ENCODE measurements at places on chromosomes 7 and 10.

DNA sequence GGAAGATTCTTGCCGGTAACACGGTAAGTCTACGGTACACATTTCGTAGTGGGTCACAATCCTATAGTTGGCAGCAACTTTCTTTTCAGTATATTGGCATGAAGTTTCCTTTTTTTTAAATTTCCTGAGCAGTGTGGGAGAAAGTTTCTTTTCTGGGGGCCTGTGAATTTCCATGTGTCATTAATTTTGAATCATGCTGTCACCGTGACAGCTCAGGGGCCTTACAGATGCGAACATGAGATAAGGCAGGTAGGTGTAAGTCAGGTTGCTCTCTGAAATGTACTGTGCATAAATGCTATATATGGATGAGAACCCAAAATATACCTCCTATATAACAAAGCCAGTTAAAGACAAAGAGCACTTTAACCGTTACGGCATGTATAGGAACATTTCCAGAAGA, 65.4 kb upstream of the SEM1 start:
- DNase-seq, result no peak

DNA sequence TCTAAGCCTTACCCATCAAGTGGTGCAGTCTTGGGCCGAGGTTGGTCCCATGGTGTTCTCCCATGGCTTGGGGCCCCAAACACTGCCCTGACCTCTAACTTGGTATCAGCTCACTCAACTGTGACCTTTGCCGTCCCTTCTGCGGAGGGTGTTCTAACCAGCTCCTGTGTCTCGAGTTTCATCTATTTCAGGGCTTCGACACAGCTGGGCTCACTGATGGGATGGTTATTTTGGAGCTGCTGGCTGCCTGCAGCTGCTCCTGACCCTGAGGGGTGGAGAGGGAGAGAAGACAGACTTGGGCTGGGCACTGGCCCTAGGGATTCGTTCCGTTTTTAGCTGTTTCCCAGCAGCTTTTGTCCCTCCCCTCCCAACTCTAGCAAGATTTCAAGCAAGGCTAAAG, 86.9 kb downstream of the NEURL1 start:
- DNase-seq, result no peak

GRCh38 chr7:31074403-31075085, 22.4 kb downstream of the ADCYAP1R1 start:
- no peak for DNase-seq

DNA sequence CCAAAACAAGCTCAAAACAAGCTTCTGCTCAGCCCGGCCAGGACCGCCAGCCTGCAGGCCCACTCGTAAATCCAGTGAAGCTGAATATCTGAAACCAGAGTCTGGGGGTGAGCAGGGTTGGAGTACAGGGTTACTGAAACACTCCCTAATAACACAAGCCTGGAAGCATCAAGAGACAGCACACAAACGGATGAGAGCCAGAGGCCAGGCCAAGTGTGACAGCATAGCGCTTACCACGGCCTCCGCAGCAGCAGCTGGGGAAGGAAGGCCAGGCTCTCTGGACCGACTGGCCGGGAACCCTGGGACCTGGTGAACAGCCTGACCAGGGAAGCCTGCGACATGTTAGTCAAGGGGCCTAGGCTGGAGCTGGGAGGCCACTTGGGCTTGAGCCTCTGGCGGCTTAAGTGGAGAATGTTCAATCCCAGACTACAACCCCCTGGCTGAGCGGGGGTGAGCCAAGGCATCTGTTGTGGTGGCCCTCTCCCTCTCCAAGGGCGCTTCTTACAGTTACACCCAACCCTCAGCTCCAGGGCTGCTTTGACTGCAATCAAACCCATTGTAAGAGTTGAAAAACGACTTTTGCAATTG, 21.7 kb upstream of the RNF32 start:
- DNase-seq, result no peak

- no peak for DNase-seq
Observed at GRCh38 chr7:1846331-1847065, 176.4 kb downstream of the ELFN1 start.

DNA sequence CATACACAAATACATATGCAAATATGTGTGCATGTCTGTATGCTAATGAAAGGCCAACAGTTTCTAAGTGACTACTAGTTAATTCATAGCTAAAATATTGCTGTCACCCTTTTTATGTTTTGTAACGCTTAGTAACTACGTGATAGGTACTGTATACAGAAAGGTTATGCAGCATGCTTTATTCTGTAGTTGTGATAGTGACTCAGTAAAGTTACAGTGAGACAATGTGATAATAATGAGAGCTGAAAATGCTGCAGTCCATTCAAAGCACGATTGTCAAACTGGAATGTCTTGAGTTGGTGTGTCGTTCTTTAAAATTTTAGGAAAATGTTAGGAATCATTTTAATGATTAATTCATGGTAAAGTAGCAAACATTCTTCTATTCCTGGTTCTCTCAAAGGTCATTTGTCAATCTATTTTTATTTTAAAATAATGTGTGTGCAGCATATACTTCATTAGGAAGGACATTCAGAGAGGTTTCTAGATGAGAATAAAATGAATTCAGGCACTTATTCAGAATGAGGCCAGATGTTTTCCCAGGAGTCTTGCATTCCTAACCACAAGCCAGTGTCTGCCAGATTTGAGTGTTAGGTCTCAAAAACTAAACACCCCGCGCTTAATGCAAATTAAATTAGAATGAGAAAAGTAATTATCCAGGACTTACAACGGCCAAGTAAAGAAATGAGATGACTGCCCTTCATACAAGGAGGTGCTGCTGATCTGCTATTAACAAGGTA, 408.8 kb upstream of the FZD8 start:
- no peak for DNase-seq

DNA sequence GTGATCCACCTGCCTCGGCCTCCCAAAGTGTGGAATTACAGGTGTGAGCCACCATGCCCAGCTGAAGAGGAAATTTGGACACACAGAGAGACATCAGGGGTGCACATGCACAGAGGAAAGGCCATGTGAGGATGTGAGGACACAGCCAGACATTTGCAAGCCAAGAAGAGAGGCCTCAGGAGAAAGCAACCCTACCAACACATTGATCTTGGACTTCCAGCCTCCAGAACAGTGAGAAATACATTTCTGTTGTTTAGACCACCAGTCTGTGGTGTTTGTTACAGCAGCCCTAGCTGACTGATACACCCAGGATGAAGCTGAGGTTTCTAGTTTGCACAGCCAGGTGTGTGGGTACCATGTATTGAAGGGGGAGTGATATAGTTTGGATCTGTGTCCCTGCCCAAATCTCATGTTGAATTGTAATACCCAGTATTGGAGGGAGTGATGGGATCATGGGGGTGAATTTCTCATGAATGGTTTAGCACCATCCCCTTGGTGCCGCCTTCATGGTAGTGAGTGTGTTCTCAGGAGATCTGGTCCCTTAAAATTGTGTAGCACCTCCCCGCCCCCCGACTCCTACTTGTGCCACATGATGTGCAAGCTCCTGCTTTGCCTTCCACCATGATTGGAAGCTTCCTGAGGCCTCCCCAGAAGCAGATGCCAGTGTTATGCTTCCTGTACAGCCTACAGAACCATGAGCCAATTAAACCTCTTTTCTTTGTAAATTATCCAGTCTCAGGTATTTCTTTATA, 64.7 kb upstream of the DUSP5 start:
- DNase-seq, result no peak

DNA sequence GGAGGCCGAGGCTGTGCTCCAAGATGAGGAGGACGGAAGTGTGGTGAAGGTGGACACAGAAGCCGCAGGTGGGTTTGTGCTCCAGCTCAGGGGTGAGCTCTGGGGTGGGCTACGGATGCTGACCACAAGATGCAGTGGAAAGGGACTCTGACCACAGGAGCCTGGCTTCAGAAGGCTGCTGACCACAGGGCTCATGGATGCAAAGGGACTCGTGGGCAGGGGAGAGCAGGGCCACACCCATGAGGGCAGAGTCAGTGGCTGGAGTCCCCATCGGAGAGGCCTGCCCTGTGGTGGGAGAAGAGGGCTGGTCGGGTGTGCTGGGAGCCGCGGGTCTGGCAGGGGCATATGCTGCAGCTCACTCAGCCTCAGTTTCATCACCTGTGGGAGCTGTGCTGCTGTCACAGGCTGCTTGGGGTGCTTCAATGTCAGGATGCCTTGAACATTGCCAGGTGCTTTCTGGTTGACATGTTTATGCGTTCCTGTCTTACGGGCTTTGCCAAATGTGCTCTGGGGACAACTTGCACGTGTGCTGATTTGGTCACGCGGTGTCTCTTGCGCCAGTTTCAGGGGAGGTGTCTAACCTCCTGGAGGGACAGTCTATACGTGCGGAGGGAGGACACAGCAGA, 13.7 kb downstream of the SCART1 start:
- DNase-seq, result no peak

DNA sequence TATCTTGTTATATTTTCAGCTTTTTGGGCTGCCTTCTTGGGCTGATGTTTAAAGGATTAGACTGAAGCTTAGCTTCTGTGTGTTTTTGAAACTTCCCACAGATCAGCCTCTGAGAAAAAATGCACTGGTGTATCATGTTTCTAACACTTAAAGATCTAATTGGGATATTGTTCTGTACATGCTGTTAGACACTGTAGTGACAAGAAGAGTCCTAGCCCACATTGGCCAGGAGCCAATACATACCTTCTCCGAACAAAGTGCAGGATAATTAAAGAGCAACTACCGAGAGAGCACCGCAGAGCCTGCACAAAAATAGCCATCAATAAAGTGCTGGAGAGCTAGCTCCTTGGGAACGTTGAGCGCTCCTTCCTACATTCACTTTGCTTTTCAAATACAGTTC, 289.4 kb upstream of the SP8 start:
- DNase-seq, result no peak

DNA sequence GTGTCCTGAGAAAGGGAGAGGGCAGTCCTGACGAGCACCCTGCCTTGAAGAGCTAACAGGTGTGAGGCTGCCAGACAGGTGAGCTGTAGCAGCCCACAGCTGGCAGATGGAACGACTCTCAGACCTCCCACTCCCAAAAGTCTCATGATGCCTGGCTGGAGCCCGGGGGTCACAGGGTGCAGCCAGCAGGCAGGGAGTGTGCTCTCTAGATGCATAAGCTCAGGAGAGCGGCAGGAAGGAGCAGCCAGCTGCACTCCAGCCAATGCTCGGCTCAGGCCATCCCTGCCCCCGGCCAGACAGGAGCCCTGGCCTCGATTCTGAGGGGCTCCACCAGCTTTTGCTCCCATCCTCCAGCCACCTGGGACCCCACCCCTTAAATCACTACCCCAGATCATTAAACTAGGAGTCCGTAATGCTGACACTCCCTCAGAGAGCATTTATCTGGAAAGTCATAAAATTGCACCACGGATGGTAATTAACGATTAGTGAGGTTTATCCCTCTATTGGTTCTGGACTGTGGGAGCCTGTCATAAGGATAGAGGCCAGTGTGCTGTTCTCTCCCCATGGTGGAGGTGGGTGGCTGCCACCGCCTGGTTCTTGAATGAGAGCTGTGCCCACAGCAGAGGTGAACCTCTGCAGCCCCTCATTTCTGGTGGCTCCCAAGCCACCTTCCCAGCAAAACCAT, 63.5 kb upstream of the ZMIZ1 start:
- no peak for DNase-seq

- no peak for DNase-seq
Observed at GRCh38 chr10:50316695-50317648, 65.7 kb upstream of the ASAH2 start.

DNA sequence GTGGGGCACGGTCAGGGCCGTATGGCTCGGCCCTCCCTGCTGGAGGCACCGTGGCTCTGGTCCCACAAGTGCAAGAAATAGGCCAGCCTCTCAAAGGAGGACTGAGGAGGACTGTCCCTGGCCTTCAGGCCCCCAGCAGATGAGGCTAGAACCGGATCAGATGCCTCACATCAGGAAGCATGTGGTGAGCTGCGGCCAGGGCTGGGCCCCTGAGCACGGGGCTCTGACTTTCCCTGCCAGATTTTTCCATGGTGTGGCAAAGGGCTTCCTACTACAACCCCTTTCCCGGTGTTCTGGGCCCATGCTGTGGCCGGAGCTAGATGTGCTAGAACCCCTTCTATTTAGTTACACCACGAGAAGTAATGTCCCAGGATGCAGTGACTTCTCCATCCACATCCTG, 100.4 kb downstream of the TCERG1L start:
- no peak for DNase-seq

DNA sequence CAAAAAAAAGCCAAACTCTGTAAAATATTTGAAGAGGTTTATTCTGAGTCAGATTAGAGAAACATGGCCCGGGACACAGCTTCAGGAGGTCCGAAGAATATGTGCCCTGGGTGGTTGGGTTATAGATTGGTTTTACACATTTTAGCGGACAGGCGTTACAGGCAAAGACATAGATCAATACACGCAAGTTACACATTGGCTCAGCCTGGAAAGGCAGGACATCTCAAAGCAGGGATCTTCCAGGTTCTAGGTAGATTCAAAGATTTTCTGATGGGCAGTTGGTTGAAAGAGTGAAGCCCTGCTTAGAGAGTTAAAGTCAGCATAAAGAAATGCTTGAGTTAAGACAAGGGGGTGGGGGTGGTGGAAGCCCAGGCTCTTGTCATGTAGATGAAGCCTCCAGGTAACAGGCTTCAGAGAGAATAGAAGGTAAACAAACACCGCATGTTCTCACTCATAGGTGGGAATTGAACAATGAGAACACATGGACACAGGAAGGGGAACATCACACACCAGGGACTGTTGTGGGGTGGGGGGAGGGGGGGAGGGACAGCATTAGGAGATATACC, 464.3 kb upstream of the ADARB2 start:
- DNase-seq, result no peak

DNA sequence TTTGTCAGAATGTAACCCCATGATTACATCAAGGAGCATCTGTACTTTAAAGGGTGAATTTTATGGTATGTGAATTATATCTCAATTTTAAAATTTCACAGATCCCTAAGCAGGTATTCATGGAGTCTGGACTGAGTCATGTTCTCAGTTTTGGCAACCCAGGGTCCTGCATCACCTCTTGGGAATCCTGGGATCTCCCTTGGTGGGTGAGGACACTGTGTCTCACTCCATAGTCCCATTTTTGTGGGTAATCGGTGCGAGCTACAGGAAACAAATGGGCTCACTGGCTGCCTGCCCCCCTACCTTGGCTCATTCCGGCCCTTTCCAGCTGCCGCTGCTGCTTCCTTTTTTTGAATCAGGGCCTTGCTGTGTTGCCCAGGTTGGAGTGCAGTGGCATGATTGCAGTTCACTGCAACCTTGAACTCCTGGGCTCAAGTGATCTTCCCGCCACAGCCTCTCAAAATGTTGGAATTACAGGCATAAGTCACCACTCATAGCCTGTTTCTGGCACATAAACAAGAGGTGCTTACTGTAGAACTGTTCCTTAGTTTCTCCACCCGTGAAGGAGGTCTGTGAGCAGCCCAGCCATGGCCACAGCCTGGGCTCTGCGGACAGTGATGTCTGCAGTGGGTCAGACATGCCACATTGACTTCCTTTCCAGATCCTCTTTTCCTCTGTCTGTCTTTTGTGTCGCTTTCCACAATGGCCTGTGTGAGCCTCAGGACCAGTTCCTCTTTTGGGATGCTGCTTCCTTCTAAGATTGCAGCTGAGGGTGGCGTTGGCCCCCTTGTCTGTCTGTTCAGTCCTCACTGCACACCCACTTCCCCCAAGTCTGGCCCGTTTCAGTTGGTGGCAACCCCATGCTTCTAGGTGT, 14.5 kb downstream of the PALD1 start:
- DNase-seq, result no peak

GRCh38 chr10:53422223-53422888, 649.8 kb upstream of the MBL2 start:
- DNase-seq, result no peak
